H4 (cell line): ENCODE measurements at places on chromosomes 2 and 18. TPM values are rescaled to one million over a fixed set of nuclear protein-coding genes. Genes with fewer than 3 reads are reported as not detected.

The ABCB11 gene
- not detected in 2 replicates for total RNA-seq

The AMER3 gene
- not detected in 2 replicates for total RNA-seq

- no peak for DNase-seq
These were observed 191.8 kb upstream of the GLI2 start for GRCh38 chr2:120543899-120544298.

DNA sequence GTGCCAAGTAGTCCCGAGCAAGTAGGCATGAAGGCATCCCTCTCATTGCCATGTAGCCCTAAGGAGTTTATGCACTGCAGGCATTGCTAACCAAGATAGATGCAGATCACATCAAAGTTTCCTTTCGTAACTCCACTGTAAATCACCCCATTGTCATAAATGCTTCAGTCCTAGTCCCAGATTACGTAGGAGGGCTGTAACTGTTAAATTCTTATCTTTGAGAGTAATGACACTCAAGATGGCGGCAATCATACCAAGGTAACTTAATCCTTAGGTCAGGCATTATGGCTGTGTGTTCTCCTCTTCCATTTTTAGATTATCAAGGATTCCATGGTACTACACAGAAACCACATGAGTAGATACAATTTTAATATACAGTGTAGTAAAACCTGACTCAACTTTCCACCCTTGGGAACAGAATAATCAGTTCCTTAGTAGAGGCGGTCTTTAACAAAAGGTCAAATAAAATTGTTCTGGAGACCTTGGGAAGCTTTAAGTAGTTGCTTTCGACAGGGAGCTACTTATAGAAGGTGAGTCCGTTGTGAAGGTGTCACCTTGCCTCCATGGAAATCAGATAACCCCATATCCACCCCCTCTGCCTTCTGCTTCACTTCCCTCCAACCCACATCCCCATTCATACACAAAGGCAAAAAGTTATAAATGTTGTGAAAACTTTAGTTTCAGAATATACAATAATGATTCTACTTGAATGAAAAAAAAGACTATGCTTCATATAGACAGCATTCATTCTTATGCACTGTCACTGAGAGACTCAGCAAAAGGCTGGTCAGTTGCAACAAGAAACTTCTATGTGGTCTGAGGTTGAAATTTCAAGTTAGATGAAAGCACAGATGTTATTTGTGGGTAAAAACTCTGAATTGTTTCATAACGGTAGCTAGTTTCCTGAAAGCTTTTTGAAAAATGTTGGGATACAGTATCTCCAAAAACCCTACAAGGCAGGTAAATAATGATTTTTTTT lies 64.8 kb upstream of the GALNT5 start:
- DNase-seq, result no peak

The RAMP1 gene
- not detected in 2 replicates for total RNA-seq

DNA sequence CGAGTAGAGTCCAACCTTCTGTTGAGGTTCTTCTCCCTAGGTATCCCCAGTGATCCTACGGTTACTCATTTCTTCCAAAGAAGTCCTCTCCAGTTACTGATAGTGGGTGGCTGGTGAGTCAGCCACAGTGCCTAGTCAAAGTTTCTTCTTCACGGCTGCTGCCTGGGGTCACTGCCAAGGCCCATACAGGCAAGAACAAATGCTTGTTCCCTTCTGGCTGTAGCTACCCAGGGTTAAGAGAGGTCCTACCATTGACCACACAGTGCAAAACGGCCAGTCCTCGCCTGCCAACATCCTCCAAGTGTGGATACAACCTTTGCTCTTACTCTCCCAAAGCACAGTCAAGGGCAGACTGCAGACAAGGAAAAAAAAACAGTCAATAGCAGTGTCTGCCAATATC lies 2.9 kb upstream of the PTPN4 start:
- DNase-seq, result no peak

GRCh38 chr2:113172721-113173541 lies 840 bp upstream of the PSD4 start:
- DNase-seq, result no peak

- DNase-seq, result peak; percentile 80
These were observed 68.1 kb upstream of the CSRNP3 start for GRCh38 chr2:165401285-165401852.

GRCh38 chr2:47867205-47867604 lies 39.1 kb downstream of the FBXO11 start:
- peak; percentile 53 for DNase-seq

DNA sequence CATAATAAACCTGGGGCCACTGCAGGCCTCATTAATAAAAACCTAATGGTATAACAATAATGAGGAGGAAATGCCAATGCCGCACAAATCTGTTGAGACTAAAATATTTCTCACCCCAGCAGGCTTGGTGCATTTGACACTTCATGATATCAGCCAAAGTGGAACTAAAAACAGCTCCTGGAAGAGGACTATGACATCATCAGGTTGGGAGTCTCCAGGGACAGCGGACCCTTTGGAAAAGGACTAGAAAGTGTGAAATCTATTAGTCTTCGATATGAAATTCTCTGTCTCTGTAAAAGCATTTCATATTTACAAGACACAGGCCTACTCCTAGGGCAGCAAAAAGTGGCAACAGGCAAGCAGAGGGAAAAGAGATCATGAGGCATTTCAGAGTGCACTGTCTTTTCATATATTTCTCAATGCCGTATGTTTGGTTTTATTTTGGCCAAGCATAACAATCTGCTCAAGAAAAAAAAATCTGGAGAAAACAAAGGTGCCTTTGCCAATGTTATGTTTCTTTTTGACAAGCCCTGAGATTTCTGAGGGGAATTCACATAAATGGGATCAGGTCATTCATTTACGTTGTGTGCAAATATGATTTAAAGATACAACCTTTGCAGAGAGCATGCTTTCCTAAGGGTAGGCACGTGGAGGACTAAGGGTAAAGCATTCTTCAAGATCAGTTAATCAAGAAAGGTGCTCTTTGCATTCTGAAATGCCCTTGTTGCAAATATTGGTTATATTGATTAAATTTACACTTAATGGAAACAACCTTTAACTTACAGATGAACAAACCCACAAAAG lies 580.9 kb upstream of the TMEFF2 start:
- no peak for DNase-seq

DNA sequence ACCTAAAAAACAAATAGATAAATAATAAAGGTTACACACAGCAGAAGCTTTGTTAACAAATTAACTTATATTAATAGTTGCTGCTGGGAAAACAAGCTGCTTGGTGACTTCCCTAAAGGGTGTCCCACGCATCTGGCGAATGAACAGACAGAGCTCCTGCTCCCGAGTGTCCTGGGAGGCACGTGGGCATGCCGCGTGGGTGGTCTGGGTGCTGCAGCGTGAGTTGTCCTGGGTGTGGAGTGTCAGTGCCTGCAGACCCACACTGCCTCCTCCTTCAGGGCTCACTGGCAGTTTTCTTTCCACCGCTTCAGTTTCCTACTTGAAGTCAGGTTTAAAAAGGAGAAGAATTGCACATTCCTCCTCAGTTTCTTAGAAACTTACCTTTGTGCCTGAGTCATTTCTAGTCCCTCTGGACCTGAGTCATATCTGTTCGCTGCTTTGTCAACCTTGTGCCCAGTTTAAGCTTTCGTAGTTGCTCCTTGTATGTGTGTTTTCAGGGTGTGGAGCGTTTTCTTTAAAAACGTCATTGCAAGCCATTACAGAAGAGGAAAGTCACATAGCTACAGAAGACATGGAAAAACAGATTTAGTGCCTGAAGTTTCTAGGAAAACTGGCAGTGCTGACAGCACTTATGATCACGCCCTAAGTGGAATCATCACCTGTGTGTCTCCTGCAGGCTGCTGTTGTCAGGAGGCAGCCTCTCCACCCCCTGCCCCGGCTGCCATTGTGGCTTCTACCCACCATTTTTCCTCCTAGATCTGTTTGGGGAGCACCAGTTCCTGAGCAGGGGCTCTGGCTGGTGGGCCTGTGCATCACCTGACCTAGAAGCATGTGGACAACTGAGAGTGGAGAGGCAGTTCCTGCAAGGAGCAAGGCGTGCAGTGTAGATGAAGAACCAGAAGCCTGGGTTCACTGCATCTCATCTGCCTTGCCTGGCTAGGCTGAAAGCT lies 24.5 kb downstream of the IMPA2 start:
- DNase-seq, result no peak

DNA sequence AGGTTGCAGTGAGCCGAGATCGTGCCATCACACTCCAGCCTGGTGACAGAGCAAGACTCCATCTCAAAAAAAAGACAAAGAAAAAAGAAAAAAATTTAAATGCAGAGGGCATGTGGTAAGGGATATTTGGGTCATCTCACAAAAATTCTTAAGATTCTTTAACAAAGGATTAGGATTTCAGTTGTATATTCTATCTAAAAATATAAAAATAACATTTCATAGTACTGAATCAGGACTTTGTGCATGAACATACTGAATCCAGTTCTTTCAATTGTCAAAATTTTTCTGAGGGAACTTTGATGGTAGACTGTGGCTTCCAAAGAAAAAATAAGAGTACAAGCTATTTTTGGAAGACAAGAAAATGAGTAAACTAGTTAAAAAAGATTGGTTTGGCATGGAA lies 6.5 kb upstream of the PPP3R1 start:
- no peak for DNase-seq

DNA sequence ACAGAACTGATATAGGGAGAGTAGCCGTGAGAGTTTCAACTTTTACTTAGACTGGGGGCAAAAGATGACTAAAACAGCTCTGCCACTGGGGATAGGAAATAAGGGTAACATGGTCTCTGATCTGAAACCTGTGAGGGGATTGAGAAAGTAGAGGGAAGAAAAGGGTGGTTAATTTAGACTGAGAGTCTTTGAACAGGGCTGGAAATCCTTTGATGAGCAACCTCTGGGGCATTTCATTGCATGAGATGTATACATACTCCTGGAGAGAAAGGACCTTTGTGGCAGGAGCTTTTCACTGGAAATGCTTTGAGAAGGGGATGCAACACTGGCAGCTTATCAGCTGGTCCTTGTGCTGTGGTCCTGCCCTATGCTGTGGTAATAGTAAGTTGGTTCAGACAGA lies 9.4 kb downstream of the GALNT1 start:
- DNase-seq, result no peak

The TUBA4B gene
- not detected in 2 replicates for total RNA-seq

The DYNAP gene
- not detected in 2 replicates for total RNA-seq

- no peak for DNase-seq
These were observed 83.3 kb upstream of the POMC start for GRCh38 chr2:25251422-25252273.

- DNase-seq, result no peak
These were observed 109.1 kb downstream of the HAUS1 start for GRCh38 chr18:46213295-46213694.

GRCh38 chr18:75407468-75408437 lies 19.8 kb downstream of the SMIM21 start:
- no peak for DNase-seq

The KCNE4 gene
- total RNA-seq, result 2.4 and 2.8 TPM in 2 replicates

- DNase-seq, result no peak
These were observed 706 bp downstream of the AGPS start for GRCh38 chr2:177393203-177393755.

DNA sequence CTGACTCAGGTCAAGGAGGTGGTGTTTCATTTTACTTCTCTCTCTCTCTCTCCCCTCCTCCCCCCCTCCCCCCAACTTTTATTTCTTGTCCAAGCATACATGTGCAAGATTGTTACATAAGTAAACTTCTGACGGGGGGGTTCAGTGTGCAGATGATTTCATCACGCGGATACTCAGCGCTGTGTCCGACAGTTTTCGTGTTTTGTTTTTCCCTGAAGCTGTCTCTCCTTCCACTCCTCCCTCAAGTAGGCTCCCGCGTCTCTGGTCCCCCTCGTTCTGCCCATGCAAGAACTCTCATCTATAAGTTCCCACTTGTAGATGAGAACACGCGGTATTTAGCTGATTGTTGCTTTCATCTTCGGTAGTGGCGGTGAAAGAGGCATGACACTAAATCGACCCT lies 111.0 kb upstream of the ANKRD30BL start:
- no peak for DNase-seq

The ANKRD29 gene
- total RNA-seq, result 8.4 and 8.9 TPM in 2 replicates

The ATG16L1 gene
- total RNA-seq, result 26.6 and 30.6 TPM in 2 replicates

DNA sequence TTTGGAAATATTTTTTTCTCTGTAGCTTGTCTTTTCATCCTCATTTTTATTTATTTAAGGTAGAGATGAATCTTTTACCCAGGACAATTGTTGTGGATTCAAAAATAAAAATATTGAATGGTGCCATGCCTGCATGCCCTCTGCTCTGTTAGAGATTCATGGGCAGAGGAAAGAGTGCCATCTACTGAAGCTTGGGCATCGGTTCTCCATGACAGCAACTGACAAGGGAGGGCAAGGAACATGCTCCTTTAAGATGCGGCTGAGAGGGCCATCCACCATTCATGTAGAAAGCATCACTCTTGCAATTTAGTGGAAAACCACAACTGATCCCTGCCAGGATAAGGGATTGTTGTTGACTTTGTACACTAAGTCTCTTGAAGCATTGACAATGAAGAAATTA lies 79.9 kb downstream of the PARD3B start:
- peak; percentile 27 for DNase-seq
